ENCODE measurements at places on chromosomes 12 and 14.

DNA sequence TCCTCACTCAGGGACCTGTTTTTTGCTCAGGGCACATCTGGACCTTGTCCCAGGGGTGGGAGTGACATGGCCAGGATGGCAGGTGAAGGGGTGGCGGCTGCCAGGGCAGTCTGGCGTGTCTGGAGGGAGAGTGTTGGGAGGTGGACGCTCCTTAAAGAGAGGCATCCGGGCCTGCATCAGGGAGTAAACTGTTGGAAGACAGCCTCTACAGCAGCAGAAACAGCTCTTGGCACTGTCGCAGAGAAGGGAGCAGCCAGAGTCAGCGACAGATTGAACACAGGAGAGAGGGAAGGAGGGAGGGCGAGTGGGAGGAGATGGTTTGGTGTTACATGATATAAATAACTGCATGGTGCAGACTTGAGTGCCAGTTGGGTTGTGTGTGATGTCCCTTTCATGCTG is 52.8 kb downstream of the IGF1 start:
- no peak for DNase-seq
- H3K4me1 ChIP-seq = peaks cover 6% of the 10 kb centered on the region
- H3K27ac ChIP-seq = no peak overlapping the region
- H3K4me3 ChIP-seq = no peak overlapping the region
- no peaks in the 10 kb centered on the region for H3K36me3 ChIP-seq
- no peaks in the 10 kb centered on the region for H3K27me3 ChIP-seq

GRCh38 chr14:61381553-61381952 is 60.2 kb downstream of the PRKCH start:
- DNase-seq = no peak
- peaks cover 3% of the 10 kb centered on the region for H3K27me3 ChIP-seq
- no peaks in the 10 kb centered on the region for H3K4me1 ChIP-seq
- no peak overlapping the region for H3K4me3 ChIP-seq

GRCh38 chr14:49946320-49947141 is 53.6 kb downstream of the ARF6 start:
- H3K27ac ChIP-seq = no peak overlapping the region
- H3K4me3 ChIP-seq = no peak overlapping the region
- H3K4me1 ChIP-seq = peaks cover 9% of the 10 kb centered on the region
- H3K36me3 ChIP-seq = no peaks in the 10 kb centered on the region
- DNase-seq = peak; percentile 76

DNA sequence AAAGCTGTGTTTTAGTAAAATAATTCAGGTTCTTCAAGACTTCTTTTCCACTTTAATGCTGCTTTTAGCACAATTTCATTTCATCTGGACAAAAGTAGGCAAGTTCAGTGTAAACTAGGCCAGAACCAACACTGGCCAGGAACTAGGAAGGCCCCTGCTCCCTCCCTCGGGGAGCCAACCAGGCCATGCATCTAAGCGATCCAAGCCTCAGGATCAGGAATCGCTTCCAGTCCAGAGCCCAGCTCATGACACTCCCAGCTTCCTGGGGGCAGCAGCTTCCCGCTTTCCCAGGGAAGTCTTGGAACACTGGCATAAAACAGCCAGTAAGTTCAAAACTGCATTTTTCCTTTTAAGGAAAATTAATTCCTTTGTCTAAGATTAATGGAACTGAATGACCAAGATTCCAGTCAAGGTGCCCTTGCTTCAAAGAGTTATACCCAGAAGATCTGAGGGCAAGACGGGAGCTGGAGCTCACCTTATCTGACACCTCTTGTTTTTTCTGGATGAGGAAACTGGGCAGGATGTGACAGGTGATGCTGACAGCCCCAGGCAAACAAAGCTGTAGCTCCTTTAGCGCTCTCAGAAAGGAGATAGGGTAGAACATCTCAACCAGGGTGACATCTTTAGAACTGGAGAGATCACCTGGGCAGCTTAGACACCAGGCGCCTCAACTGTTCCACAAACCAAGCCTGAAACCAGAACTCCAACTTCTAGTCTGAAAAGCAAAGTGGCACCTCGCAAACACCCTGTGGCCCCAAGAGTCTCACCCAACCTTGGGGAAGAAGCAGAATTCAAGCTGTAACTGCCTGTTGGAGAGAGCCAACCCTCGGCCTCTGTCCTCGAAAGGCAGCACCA is 61.4 kb upstream of the PNMA1 start:
- H3K36me3 ChIP-seq = no peaks in the 10 kb centered on the region
- DNase-seq = no peak
- peak overlapping the region; percentile 4 for H3K27ac ChIP-seq
- H3K4me1 ChIP-seq = peaks cover 21% of the 10 kb centered on the region
- H3K4me3 ChIP-seq = no peak overlapping the region

DNA sequence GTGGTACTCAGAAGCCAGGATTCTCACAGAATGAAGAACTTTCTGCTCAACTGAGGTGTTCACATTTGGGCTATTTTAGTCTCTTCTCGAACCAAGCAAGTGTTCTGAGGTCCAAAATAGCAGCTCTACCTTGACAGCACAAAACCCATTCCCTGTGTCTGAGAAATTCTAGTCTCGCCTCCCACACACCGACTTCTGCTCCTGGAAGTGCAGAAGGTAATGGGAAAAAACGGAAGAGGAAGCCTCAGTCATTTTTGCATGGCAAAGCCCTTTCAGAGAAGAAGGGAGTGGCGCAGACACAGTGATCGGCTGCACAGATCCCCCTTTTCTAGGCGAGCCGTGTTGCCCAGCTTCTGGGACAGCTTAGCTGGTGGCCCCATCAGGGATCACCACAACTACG is 31.2 kb upstream of the VPS33A start:
- no peak for DNase-seq
- no peaks in the 10 kb centered on the region for H3K27me3 ChIP-seq
- peaks cover 23% of the 10 kb centered on the region for H3K36me3 ChIP-seq
- H3K27ac ChIP-seq = no peak overlapping the region

DNA sequence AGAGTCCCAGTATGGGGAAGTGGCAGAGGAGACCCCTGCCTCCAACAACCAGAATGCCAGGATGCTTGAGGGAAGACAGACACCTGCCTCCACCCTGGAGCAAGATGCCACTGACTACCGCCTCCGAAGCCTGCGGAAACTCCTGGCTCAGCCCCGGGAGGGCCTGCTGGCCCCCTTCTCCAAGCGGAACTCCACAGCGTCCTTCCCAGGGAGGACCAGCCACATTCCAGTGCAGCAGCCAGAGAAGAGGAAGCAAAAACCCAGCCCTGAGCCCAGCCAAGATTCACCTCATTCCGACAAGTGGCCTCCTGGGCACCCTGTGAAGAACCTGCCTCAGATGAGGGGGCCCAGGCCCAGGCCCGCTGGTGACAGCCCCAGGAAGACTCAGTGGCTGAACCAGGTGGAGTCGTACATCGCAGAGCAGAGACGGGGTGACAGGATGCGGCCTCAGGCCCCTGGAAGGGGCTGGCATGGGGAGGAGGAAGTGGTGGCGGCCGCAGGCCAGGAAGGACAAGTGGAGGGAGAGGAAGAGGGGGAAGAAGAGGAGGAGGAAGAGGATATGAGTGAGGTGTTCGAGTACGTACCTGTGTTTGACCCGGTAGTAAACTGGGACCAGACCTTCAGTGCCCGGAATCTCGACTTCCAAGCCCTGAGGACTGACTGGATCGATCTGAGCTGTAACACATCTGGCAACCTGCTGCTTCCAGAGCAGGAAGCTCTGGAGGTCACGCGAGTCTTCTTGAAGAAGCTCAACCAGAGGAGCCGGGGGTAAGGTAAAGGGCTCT is 93.7 kb downstream of the B4GALNT3 start:
- peaks cover 34% of the 10 kb centered on the region for H3K27me3 ChIP-seq
- no peak overlapping the region for H3K27ac ChIP-seq
- no peak for DNase-seq
- no peaks in the 10 kb centered on the region for H3K36me3 ChIP-seq

DNA sequence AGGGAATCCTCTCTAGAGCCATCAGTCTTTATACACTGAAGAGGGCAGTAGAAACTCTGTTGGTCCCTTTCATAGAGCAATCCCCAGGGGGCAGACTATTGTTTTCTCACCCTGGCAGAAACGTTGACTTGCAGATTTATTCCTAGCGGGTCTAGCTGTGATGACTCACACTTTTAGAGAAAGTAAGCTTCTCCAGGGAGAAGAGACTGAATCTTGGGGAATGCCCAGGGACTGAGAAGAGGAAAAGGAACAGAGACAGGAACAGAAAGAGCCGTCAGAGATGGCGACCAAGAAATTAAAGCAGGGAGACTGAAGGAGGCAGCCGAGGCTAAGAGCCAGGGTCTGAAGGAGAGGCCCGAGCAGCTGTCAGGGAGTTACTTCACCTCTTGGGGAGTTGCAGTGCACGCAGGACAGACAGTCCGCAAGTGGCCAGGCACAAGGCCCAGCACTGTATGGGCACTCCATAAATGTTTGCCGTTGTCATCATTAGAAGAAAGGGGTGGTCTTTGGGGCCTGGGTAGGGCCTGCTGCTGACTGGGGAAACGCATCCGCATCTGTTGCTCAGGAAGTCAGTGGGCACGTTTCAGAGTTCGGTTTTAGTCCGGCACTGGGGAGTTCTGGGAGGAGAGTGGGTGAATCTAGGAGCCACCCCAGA is 13.0 kb downstream of the PLEKHG6 start:
- peaks cover 7% of the 10 kb centered on the region for H3K36me3 ChIP-seq
- no peak overlapping the region for H3K4me3 ChIP-seq
- H3K4me1 ChIP-seq = peaks cover 19% of the 10 kb centered on the region
- peak; percentile 88 for DNase-seq
- H3K27me3 ChIP-seq = no peaks in the 10 kb centered on the region
- H3K27ac ChIP-seq = peak overlapping the region; percentile 73

GRCh38 chr14:91089958-91090535 is 23.8 kb upstream of the DGLUCY start:
- DNase-seq = no peak
- H3K36me3 ChIP-seq = no peaks in the 10 kb centered on the region
- no peak overlapping the region for H3K4me3 ChIP-seq
- H3K27ac ChIP-seq = no peak overlapping the region
- H3K27me3 ChIP-seq = peaks cover 5% of the 10 kb centered on the region

DNA sequence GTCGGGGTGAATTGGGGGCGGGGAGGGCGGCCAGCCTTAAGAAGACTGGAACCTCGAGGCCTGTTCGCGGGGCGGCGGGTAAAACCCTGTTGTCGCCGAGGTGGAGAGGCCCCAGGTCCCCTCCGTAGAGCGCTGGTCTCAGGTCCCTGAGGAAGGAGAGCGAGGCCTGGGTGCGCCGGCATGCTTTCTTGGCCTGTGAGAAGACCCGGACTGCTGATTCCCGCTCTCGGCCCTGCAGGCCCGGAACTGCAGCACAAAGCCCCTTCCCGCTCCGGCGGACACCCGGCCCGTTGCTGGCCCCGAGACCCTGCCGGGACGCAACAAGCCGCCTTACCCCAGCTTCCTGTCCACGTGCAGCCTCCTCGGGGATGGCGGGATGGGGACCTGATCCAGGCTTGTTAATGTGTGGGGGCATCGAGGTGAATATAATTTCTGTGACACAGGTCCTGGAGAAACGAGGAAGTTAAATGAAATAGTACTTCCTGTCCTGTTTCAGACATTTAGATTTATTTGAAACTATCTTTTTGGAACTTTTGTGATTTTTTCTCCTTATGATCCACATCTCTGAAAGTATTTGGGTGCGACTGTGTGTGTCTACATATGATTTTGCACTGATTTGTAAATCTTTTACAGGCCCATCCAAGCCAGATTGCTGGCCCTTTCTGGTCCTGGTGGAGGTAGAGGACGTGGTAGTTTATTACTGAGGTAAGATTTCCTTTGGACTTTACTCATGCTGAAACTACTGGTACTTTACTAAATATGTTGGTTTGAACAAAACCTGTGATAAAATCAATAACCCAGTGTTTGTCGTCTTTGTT is 600 bp downstream of the PNN start:
- peak overlapping the region; percentile 97 for H3K4me3 ChIP-seq
- no peaks in the 10 kb centered on the region for H3K27me3 ChIP-seq
- peaks cover 40% of the 10 kb centered on the region for H3K36me3 ChIP-seq
- H3K4me1 ChIP-seq = peaks cover 17% of the 10 kb centered on the region
- peak; percentile 23 for DNase-seq
- H3K27ac ChIP-seq = peak overlapping the region; percentile 96

DNA sequence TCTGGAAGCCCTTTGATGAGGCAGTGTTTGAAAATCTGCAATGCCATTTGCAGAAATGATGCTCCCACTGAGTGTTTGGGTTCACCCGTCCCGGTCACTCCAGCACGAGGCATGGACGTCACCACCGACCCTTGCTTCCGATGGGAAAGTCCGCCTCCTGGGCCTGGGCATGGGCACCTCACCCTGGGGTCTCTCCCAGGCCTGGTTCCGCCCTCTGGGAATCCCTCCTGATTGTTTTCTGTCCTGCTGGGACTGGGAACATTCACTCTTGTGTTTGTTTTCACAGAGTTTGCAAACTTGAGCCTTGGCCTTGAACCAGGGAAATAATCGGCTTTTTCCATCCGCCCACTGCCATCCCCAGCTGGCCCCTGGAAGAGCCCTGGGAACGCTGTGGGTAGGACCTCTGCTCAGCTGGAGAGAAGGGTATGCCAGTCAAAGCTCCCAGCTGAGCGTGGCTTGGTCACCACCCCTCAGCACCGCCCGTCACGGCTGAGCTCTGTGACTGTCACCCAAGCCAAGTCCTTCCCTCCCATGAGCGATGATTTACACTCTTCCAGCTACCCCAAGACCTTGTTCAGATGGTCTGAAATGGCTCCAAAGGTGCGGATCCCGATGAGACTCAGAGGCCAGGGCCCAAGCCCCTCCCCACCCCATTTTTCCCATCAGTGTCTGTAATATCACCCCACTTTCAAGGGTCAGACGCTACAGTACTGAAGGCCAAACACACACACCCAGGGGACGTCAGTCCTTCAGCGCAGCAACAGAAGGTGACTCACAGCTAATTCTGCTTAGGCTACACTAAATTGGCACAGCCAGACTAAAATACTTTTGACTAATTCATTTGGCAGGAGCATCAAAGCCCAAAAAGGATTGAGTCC is 34.1 kb upstream of the FZD10 start:
- H3K4me1 ChIP-seq = no peaks in the 10 kb centered on the region
- H3K27me3 ChIP-seq = no peaks in the 10 kb centered on the region
- H3K36me3 ChIP-seq = no peaks in the 10 kb centered on the region
- H3K27ac ChIP-seq = no peak overlapping the region
- DNase-seq = no peak

GRCh38 chr12:114439817-114440216 is 33.9 kb upstream of the TBX5 start:
- no peaks in the 10 kb centered on the region for H3K36me3 ChIP-seq
- no peaks in the 10 kb centered on the region for H3K4me1 ChIP-seq
- no peak for DNase-seq
- H3K27ac ChIP-seq = no peak overlapping the region
- peaks cover 59% of the 10 kb centered on the region for H3K27me3 ChIP-seq

DNA sequence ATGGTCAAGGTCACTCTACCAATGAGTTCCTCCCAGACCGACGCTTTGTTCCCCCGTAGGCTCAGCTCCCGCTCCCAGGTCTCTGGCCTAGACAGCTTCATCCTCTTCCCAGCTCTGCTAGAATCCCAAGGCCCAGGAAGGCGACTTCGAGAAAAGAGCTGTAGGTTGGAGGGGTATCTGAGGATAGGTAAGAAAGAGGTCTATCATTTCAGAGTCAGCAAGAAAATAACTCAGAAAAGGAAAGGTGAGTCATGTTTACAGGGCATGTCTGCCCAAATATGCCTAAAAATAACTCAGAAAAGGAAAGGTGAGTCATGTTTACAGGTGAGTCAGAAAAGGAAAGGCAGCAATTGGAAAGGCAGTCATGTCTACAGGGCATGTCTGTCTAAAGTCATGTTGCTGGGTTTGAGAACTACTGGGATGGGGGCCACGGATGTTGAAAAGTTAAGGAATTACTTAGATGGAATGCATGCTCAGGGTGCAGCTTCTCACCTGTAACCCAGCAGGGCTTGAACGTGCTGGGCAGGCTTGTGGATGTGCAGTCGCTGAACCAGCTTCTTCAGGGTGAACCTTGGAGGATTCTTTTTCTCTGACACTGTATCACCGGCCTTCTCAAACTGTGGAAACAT is 12.2 kb downstream of the TEP1 start:
- no peaks in the 10 kb centered on the region for H3K27me3 ChIP-seq
- peaks cover 7% of the 10 kb centered on the region for H3K4me1 ChIP-seq
- DNase-seq = peak; percentile 7
